ENCODE measurements at places on chromosomes 7 and 10. TPM values are rescaled to one million over a fixed set of nuclear protein-coding genes. Genes with fewer than 3 reads are reported as not detected.

GRCh38 chr7:54189330-54189729 is 352.8 kb upstream of the VSTM2A start:
- DNase-seq, result no peak

DNA sequence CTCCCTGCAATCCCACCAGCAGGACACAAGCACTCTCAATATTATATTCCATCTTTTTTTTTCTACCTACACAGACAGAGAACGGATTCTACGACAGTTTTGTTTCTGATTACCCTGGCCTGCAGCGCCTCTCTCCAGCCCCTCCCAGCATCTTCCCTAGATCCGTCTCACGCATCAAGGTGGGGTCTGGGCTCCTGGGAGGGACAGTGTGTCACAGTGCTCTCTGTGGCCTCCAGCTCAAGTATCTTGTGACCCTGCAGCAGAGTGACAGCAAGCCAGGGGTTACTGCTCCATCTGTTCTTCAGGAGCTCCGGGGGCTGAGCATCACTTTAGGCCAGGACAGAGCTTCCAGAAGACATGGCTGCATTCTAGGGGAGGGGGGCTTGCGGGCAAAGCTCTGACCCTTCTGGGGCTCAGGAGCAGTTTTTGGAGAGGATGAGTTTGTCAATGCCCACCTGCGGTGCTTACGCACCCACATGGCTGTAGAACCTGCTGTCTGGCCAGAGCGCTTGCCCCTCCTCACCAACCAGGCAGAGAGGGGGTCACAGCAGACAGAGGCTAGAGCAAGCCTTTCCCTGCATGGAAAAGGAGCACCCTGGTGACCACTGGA is 22.6 kb downstream of the MYO1G start:
- no peak for DNase-seq

DNA sequence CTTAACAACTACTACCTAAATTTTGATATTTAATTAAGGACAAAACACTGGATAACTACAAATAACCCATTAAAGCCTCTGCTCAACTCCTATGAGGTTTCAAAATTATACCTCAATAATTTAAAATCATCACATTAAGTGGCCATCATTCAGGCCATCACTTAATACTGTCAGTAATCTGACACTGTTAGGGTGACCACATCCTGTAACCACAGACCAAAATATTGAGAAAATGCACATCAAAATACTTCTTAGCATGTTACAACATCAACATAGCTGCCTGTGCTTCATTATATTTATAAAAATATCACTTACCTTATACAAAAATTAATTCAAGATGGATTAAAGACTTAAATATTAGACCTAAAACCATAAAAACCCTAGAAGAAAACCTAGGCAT is 23.3 kb downstream of the SEM1 start:
- DNase-seq, result no peak

GRCh38 chr7:891291-891690 is 14.9 kb downstream of the GET4 start:
- no peak for DNase-seq

- no peak for DNase-seq
These were observed 28.6 kb downstream of the LSMEM1 start for GRCh38 chr7:112509402-112509801.

- DNase-seq, result no peak
These were observed 675 bp upstream of the ATE1 start for GRCh38 chr10:121928528-121928884.

Gene HOXA1
- not detected for total RNA-seq

Gene SPACDR
- 1.1 TPM for total RNA-seq

Gene TRIM50
- total RNA-seq, result not detected

Gene OR2A1
- total RNA-seq, result not detected
